ENCODE measurements at places on chromosomes 12 and 14.

GRCh38 chr12:54890339-54890738 is 36.0 kb downstream of the MUCL1 start:
- no peak for DNase-seq

DNA sequence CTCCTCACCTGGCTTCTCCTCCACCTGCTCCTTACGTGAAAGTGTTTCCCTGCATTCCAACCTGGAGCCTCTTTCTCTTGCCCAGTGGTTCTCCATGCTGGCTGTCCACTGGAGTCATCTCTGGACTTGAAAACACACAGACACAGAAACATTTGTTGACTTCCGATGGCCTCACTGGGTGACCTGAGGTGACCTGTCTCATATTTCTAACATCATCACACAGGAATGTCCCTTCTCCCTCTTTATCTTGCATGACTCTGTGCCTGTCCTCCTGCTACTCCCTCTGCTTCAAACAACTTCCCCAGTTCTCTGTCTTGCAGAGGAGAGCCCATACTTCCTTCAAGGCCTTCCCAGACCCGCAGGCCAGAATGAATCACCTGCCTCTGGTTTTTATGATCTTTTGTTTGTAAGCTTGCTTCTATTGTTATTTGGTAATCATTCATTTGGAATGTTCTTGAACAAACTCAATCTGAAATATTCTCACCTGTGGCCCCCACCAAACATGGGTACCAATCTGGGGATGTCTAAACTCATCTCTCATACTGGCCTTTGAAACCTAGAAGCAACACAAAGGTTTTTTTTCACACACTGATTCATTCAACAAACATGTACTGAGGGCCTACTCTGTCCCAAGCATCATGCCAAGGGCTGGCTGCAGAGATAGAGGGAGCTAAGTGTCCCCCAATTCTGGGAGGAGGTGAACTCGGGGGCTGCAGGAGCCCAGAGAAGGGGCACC is 9.7 kb upstream of the RIN3 start:
- DNase-seq, result peak; percentile 51

DNA sequence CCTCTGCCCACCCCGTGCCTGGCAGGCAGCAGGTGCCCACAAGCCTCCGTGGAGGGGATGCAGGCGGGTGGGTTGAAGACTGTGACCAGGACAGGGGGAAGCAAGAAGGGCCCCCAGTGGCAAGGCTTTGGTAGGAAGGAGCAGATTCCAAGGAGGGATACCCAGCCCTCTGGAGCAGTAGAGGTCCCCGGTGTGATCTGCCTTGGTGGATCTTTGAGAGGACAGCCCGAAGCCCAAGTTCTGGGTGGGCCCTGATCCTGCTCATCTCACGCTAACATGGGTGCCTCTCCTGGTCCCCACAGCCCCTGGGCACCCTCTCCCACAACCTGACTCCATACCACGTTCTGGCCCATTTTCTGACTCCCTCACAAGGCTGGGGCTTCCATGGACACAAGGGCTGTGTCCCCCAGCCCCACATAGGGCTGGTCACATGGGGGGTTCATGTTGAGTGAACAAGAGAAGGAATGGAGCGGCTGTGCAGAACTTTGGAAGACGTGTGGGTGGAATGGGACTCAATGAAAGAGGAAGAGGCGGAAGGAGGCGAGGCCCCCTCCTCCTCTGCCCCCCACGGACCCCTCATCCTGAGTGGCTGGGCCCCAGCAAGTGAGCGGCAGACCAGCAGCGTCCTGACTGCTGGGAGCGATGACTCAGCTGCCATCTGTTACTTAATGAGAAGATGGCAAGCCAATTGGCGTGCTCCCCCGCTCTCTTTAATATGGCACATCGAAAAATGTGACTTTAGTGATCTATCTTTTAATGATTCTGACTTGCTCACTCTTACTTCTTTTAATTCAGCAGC is 77.0 kb upstream of the BCL11B start:
- peak; percentile 38 for DNase-seq

- DNase-seq, result no peak
Observed at GRCh38 chr12:121723200-121723599, 10.6 kb downstream of the TMEM120B start.

- DNase-seq, result no peak
Observed at GRCh38 chr12:132324173-132324572, 5.2 kb downstream of the GALNT9 start.

GRCh38 chr12:3097836-3098235 is 20.7 kb downstream of the TSPAN9 start:
- DNase-seq, result no peak

DNA sequence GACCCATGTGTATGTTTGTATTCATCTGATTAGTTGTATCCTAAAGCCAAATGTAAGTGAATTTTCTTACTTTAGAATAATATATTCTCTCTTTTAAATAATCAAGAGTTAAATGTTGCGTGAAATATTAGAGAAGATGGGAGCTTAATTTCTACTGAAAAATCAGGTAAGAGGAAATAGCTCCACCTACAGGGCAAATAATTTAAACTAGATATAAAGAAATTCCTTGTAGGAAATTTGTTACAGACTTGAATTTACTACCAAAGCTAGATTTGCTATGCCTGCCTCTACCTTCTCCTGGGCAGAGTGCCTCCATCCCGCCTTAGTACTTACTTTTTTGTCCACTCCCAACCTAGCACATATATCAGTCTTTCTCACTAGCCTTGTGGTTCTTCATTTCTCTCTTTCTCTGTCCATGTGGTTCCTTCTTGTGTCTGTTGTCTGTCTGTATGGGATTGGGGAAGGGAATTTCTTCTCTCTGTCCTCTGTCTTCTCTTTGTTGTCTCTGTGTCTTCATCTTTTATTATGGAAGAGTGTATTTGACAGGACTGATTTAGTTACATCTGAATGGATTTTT is 44.7 kb downstream of the PALS1 start:
- no peak for DNase-seq

GRCh38 chr14:90828642-90829487 is 12.6 kb upstream of the TTC7B start:
- no peak for DNase-seq

GRCh38 chr14:62599616-62600385 is 445.5 kb downstream of the KCNH5 start:
- no peak for DNase-seq

DNA sequence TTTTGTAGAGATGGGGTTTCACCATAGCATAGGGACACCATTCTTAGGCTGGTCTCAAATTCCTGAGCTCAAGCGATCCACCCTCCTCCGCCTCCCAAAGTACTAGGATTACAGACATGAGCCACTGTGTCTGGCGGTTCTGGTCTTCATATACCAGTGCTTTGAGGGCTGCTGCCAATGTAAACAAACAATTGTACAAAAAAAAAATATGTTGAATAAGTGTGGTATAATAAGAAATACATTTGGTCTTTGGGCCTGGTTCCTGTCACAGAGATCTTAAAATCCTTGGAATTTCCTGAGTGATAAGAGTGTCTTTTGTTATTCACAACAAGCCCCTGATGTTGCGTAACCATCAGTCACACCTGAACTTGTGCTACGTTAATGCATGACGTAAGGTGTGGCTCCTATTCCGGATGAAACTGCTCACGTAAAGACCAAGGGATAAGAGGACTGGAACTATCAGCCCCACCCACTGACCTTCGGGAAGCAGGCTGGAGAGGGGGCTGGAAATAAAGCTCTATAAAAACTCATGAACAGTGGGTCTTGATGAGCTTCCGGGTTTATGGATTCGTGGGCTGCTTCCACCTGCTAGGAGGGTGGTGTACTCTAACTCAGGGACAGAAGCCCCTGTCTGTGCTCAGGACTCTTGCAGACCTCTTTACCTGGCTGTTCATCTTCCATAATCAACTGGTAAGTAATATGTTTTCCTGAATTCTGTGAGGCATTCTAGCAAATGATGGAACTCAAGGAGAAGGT is 16.5 kb upstream of the RIMKLB start:
- no peak for DNase-seq

DNA sequence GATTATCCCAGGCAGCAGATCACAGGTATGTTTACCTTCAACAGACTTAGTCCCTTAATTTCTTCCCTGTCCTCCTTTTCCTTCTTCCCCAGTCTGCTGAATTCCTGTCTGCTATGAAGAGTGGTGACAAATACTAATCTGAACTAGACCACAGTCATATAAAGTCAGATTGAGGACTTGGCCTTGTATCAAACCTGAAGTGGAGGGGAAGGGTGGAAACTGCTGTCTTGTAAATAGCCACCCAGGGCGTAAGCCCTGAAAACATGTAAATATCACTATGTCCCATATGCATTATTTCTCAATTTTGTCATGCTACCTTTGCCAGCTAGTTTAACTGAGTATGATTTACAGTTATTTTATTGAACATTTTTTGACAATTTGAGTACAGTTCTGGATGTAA is 368.0 kb downstream of the CCDC91 start:
- DNase-seq, result no peak

GRCh38 chr14:61196792-61197191 is 84.3 kb downstream of the TMEM30B start:
- DNase-seq, result no peak

DNA sequence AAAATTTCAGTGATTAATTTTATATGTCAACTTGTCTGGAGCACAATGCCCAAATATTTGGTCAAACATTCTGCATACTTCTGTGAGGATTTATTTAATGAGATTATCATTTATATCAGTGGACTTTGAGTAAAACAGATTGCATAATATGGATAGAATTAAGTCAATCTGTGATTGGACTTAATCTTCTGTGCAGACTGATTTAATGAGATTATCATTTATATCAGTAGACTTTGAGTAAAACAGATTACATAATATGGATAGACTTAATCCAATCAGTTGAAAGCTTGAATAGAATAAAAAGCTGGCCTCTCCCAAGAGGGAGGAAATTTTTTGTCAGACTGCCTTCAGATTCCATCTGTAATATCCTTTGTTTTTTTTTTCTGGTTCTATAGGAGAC is 1413.2 kb downstream of the LRFN5 start:
- DNase-seq, result no peak

DNA sequence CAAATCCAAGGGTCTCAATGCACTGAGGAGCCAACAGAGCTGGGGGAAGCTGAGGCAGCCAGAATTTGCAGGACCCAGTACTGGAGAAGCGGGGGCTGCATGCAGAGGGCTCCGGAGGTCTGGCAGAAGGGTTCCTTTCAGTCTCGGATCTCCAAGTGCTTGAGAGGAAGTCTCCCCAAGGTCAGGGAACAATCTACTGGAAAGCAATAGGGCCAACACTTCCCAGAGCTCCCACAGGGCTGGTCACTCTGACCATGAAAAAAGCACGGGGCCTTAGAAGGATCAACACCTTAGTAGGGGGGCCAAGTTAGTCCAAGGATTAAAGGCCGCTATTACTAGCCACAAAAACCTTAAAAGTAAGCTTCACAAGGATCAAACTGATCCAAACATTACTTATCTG is 31.7 kb downstream of the SPPL3 start:
- DNase-seq, result no peak

DNA sequence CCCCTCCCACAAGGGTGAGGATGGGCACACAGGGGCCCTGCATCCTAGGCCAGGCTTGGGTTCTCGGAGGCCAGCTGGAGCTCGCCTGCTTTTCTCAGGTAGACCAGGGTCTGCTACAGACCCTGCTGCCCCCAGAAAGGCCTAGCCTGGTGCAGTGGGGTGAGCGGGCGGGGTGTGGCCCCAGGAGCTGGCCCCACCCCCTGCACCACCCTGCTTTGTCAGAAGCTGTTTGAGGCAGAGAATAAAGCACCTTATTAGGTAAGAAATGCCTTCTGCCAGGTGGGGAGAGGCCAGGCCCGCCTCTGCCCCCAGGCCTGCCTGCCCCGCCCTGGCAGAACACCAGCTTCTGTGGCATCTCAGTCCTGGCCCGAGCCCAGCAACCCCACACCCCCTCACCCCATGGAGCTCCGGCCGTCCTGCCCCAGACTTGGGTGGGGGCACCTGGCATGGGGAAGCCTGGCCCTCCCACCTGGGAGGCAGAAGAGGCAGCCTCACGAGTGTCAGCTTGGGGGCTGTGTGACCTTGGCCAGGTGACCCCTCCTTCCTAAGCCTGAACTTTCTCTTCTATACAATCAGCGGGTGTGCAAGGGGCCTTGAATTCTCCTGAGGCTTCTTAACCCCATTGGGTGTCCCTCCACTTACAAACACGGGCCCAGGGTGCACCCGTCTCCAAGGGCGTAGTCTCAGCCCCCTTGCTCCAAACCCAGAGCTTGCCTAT is 43.2 kb downstream of the KRT80 start:
- no peak for DNase-seq

DNA sequence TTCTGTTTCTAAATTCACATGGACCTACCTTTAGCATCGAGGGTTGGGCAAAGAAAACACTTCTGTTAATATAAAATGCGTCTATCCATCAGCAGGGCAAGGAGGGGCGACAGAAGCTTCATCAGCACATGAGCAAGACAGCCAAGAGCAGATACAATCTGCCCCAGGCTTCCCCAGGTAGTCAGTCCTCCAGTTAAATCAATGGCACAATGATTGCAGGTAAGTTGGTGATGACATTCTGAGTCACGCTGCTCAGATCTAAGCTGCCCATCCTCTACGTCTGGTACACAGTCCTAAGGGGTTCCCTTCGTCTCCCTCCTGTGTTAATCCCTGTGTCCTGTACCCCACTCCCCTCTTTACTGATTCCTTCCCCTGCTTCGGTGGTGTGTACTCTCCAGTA is 38.8 kb downstream of the MAP3K9 start:
- DNase-seq, result no peak

DNA sequence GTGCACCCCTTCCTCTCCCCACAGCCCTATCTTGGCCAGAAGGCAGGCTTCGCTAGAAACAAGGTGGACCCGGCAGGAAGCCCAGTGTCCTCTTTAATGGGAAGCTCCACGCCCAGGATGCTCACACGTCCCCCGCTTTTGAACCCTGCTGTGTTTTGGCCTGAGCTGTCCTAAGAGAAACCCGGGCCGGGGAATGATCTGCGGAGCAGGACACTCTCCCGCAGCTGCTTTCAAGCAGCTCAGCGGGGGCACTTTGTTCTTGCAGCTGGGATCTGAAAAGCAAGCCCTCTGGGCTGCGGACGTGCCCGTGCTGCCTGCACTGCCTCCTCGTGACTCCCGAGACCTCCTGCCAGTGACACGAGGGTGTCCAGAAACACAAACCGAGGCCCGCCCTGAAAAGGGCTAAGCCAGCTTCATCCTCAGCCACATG is 30.0 kb downstream of the SCARB1 start:
- DNase-seq, result peak; percentile 81

DNA sequence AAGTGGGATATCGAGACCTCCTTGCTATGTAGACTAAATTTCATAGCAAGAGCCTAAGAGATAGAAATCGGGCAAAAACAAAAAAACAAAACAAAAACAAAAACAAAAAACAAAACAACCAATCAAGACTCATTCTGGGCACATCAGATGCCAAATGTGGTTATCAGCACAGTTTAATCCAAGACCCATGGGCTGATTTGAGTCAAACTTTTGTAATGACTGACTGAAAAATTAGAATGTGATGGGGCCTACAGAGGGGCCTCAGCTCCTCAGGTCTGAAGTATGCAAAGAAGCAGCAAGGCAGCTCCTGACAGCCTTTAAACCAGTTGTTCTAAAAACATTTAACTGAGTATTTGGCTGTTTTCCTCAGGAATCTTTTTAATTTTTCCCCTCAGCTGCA is 49.3 kb downstream of the SLC4A8 start:
- DNase-seq, result no peak

Data from cardiac septum (tissue), 1 donor.